ENCODE measurements at places on chromosomes 13 and 19. TPM values are rescaled to one million over a fixed set of nuclear protein-coding genes. Genes with fewer than 3 reads are reported as not detected.

The OR7C1 gene
- total RNA-seq = not detected

The ZNF726 gene
- 7.2 TPM for total RNA-seq

The PRX gene
- 3.4 TPM for total RNA-seq

GRCh38 chr13:35499676-35500075 lies 23.2 kb upstream of the MAB21L1 start:
- DNase-seq = no peak

DNA sequence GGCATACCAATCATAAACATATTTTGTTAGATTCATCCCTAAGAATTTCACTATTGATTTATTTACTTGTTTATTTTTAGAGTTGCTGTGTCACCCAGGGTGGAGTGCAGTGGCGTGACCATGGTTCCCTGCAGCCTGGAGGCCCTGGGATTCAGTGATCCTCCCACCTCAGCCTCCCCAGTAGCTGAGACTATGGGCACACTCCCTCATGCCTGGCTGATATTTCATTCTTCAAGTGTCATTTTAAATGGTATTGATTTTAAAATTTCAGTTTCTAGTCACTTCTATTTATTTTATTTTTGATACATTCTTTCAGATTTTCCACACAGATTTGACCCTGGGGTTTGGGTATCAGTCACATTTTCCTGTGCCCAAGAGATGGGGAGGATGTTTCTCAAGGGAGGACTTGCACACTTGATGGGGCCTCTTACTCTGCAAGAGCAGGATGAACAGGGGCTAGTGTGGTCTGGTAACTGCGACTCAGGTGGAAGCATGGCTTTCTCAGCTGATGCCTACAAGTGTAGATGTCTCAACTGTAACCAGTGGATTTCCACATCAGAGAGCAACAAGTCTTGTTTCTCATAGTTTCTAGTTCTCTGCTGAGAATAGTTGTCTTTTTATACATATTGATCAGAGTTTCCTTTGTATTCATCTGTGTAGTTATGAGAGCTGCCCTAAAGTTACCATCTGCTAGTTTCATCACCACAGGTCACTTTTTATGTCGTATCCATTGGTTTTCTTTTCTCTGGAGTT lies 40.2 kb downstream of the CCNE1 start:
- DNase-seq = no peak

The PRDX2 gene
- total RNA-seq = 61.0 TPM

The SIGLEC6 gene
- total RNA-seq = not detected

- no peak for DNase-seq
Measured at GRCh38 chr13:111623743-111624505, 303.5 kb downstream of the TEX29 start.

- DNase-seq = no peak
Measured at GRCh38 chr13:109205315-109205714, 575.9 kb downstream of the MYO16 start.

DNA sequence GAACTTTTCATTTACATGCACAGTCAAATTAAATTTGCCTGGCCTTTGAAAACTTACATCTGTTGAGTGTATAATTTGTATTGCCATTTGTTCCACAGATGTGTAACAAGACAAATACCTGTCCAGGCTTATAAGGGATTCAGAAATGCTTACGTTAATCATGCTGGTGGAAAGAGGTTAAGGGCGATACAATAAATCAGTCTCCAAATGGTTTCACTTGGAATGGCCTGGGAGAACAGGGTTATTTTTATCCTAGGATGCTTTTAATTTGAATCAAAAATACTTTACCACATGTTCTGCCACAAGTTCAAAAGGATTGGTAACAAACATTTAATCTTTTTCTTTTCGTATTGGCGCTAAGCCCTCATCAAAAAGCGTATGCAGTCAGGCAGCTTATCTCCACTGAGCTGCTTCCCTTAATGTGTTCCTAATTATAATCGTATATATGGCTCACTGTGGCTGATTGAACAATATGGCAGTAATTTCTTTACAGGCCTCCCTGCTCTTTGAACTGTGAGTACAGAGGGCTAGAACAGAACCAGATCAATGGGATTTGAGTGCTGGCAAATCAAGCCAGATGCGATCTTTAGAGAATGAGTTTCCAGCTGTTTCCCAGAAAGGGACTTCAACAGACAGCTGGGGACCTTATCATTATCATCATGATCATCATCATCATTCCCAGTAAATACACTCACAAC lies 425.7 kb downstream of the SPRY2 start:
- DNase-seq = no peak

DNA sequence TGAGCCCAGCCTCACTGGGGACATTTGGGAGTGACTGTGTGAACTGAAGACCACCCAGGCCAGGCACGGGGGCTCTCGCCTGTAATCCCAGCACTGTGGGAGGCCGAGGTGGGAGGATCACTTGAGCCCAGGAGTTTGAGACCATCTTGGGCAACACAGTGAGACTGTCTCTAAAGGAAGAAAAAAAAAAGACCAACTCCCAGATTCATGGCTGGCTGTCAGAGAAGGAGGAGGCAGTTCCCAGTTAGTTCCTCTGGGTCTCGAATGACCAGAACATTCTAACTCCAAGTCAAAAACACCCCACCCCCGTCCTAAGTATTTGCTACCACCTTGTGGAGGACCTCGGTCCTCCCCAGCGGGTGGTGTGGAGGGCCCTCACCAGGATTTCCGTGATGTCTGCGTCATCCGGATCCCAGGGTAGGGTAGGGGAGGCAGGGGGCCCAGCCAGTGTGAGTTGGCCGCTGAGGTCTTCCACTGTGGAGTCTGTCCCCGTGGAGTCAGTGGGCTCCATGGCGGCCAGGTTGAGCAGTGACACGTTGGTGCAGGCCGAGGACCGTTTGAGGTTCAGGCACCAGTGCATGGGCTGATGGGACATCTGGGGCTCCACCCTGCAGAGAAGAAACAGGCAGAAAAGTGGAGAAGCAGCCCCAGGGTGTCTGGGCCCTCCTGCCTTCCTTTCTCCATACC lies 1.3 kb downstream of the TSKS start:
- no peak for DNase-seq

DNA sequence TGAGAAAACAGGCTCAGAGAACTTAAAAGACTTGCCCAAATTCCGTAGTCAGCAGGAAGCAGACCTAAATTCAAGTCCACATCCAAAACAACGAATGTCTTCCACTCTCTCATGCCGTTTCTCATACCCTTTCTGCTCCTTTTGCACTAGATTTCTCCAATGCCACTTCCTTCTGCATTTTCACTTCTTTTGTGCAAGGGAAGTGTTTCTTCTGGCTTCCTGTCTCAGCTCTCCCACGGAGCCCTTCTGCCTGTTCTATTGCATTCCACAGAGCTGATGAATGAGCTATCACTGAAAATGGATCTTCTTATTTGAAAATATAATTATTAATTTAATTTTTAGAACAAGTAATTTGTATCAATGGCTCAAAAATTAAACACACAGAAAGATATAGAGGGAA lies 56.1 kb upstream of the STK24 start:
- no peak for DNase-seq

GRCh38 chr13:49655906-49656305 lies 27.6 kb downstream of the ARL11 start:
- DNase-seq = no peak

GRCh38 chr13:31920727-31921100 lies 110.9 kb upstream of the FRY start:
- DNase-seq = no peak

The LIG1 gene
- 41.3 TPM for total RNA-seq

- DNase-seq = no peak
Measured at GRCh38 chr13:75566658-75567057, 17.1 kb downstream of the UCHL3 start.

The ATP1A3 gene
- total RNA-seq = 4.9 TPM

- DNase-seq = no peak
Measured at GRCh38 chr19:17004386-17004785, 22.2 kb downstream of the CPAMD8 start.

The GPC6 gene
- 4.8 TPM for total RNA-seq

DNA sequence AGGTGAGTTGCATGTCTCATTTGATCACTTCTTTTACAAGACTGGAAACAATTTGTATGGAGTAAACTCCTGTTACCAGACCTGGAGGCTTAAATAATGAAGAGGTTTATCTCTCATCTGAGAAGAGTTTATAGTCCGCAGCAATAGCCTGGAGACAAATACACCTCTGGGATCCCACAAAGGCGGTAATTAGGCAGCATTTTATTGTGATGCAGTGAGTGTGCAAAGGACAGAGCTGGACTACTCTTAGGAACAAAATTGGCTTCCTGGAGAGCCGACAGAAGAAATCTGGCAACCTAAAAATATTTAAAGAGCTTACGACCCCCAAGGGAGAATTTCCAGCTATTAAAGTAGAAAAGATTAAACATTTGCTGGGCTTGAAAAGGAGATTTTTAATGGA lies 11.8 kb upstream of the KATNAL1 start:
- DNase-seq = no peak

- DNase-seq = no peak
Measured at GRCh38 chr13:94344126-94344818, 135.2 kb downstream of the DCT start.

DNA sequence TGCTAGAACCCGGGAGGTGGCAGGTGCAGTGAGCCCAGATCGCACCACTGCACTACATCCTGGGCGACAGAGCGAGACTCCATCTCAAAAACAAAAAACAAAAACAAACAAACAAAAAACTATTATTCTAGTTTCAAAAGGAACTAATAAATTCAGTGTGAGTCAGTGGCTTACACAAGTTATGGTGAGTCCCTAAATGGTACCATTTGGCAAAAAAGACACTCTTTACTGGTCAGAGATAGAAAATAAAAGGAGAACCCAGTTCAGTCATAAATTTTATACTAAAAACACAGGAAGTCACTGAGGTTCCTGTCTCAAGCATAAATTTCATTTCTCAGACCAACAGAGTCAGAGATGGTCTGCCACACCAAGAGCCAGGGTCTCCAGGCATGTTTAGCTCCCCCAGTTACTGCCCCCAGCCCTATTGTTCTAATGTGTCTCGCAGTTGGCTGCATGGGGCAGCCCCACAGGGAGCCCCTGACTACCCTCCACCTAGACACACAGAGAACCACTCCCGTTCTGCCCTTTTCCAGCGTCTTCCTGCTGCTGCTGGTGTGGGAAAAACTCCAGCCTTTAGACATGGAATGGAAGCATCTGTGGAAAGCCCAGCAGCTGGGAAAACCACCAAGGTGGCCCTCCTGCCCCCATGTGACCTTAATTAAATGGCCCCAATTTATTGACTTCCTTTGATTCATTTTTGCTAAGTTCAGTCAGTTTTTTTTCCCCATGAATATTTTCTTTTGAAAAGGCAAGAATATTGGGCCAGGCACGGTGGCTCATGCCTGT lies 12.2 kb downstream of the THSD1 start:
- no peak for DNase-seq

DNA sequence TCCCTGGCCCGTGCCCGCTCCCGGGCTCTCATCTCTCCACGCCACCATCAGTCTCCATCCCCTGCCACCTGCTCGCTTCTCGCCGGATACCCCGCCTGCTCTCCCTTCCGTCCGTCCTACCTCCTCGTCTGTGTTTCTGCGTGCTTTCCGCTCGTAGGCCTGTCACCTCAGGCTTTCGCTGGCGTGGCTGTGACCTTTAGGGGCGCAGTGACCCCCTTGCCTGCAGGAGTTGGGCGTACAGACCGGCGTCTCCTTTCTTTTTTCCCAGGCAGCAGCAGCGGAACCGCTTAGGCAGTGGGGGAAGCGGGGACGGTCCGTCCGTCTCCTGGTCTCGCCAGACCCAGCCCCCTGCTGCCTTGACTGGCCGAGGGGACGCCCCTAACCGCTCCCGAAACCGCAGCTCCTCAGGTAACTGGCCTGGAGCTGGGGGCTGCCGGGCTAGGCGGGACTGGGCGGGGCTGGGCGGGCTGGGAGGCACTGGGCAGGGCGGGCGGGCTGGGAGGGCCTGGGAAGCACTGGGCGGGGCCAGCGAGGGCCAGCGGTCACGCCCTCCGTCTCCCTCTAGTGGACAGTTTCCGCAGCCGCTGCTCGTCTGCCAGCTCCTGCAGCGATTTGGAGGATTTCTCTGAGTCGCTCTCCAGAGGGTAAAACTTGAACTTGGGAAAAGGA lies 6.3 kb downstream of the PGLYRP1 start:
- DNase-seq = no peak

- DNase-seq = no peak
Measured at GRCh38 chr13:41387576-41387975, 69.8 kb upstream of the RGCC start.

GRCh38 chr13:93248627-93249047 lies 22.0 kb downstream of the GPC6 start:
- DNase-seq = no peak

DNA sequence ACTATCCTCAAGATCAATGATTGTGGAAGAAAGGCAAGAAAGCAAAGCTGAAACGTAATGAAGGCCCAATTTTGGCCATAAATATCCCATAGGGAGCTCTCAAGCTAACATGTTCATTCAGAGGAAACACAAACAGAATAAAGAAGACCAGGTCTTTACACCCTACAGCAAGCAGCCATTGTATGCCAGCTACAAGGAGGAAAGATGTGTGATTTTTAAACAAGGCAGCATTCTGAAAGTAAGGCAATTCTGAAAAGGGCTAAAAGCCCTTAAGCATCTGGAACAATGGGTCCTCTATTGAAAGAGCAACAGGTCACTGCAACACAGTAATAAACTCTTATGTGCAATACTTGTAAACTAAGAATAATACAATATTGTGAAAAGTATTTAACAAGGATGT lies 1002.4 kb downstream of the SLITRK1 start:
- no peak for DNase-seq

- no peak for DNase-seq
Measured at GRCh38 chr13:98311200-98311548, 134.1 kb upstream of the RNF113B start.

- DNase-seq = no peak
Measured at GRCh38 chr13:35086667-35087066, 144.6 kb downstream of the NBEA start.

The IQCN gene
- total RNA-seq = 2.5 TPM

- no peak for DNase-seq
Measured at GRCh38 chr13:20193162-20193906, 596 bp upstream of the GJB2 start.

DNA sequence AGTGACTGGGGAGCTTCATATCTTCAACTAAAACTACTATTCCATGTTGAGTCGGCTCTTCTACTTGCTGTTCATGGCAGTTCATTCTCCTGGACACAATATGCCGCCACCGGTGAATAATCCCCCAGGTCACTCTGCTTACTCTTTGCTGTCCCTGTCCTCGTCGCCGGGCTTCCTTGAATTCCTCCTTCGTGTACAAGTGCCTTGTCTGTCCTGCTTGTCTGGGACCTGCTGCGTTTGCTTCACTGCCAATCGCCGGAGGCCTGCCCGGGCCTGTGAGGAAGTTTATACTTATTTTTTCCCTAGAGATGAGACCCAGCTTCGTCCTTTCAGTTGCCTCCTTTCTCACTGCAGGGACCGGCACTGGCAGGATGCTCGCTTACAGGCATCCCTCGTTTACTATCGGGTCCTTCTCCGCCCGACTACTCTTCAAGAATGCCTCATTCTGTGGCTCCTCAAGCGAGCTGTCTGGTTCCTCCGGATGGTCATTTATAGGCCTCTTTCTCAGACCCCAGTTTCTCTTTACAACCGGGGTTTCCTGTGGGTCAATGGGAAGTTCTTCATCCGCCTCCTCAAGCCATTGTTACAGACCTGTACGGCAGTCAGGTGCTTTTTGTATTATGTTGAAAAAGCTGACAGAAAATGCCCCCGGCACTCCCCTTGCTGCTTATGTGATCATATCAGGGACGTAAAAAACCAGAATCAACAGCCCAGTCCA lies 5.5 kb upstream of the ERVV-1 start:
- no peak for DNase-seq

Measured in Panc1 (cell line).